AML-193 (cell line): ENCODE measurements at places on chromosomes 3 and 15.

GRCh38 chr3:174767853-174768382, 91.2 kb upstream of the NAALADL2 start:
- no peak for DNase-seq

DNA sequence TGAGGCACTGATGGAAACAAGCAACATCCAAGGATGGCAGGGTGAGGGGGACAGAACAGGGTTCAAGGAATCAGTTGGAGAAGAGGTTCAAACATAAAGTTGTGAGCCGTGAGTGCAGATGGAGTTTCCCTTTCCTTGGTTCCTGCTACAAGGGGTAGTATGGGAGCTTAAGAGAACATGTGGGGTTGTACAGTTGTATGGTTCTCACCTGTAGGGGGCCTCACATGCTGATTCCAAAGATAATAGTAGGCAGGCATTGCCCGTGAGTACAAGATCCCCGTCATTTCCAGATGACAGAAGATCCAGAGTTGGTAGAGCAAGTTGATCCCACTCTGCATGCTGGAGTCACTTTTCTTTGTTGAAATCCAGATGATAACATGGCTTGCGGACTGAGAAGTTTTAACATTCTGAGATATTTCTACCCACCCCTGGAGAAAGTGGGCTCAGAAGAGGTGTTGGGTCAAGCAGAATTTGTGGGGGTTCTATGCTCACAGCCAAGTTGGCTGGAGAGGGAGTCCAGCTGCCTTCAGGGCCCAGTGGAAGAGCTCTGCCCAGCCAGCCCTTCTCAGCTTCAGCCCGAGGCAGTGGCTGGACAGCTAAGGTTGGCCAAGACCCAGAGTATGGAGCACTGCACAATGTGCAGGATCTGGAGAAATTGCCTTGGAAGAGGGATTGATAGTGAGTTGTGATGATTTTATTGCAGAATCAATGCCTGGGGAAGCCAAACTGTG, 141.8 kb downstream of the THSD4 start:
- DNase-seq = no peak

GRCh38 chr3:108959017-108959416, 5.3 kb upstream of the GUCA1C start:
- DNase-seq = no peak

DNA sequence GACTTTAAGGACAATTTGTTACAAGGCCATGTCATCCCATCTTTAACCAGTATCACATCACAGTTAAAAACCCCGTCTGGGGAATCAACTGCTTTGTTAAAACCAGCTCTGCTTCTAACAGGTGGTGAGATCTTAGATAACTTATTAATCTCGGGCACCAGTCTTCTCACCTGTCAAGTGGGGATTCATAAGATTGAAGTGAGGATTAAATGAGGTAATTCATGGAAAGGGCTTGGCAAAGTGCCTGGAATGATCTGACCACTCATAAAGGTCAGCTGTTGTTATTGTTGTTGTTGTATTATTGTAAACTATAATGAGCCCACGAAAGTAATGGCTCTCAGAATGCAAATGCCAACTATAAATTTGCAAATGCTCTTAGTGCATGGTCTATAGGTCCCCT, 30.1 kb upstream of the SLC24A5 start:
- no peak for DNase-seq

DNA sequence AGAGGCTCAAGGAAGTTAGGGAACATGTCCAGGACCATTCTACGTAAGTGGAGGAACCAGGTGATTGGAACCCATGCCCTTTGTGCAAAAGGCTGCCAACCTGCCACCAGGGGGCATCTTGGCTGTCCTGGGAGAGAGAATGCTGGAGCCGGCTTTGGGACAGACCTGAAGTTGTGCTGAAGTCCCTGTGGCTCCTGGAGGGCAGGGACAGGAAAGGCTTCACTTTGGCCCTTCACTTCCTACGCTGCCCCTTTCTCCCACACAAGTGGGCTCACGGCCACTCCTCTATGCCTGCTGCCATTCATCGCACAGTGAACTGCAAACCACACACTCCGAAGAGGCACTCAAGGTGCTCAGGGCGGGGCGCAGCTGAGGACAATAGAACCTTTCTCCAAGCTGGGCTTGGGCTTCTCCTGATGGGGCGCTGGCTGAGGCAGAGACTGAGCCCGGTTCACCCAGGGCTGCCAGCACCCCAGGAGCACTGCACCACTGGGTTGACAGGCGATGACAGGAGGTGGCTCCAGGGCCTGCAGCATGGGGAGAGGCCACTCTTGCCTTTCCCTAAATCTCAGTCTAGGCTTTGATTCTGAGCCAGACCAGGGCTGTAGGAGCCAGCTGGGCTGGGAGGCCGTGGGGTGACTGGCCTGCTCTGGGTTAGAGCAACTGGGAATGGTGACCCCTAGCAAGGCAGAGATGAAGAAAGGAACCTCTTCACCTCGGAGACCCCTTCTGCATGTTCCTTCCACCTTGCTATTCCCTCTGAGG, 8.4 kb downstream of the SHF start:
- DNase-seq = peak; percentile 8
